M059J (cell line): ENCODE measurements at places on chromosomes 6 and 20. TPM values are rescaled to one million over a fixed set of nuclear protein-coding genes. Genes with fewer than 3 reads are reported as not detected.

Gene TPD52L1
- 74.4 and 92.1 TPM in 2 replicates for total RNA-seq

DNA sequence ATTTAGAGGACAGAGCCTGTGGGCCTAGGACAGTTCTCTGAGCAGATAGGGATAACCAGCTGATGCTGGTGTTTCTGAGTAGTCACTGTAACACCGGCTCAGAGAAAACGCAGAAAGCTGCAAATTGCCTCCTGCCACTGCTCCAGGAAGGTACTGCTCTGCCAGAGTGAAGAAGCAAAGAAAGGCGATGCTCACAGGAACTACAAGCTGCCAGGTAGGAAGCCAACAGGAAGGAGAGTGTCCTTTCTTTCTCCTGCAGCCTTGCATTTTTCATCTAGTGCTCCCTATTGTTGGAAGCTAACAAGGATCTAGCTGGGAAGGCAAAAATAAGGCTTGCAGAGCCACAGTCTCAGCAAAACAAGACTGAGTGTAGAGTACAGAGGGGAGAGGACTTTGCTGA, 70.7 kb upstream of the RAB32 start:
- DNase-seq: no peak

Gene SCRT2
- not detected in 2 replicates for total RNA-seq

DNA sequence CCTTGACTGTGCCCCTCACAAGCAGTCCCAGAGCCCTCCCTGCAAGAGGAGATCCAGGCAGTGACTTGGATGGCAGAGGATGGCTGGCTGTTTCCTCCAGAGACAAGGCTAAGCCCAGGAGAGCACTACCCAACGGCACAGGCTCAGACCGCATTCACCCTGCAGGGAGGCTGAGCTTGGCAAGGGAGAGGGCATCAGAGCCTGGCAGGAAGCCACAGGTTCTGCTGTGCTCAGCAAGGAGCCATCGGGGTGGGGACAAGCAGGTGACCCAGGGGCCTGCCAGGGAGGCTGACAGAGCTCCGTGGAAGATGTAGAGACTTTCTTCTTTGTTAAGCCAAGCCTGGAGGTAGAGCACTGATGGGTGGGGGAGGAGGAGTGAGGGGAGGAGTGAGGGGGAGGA, 159.2 kb upstream of the CST7 start:
- DNase-seq: no peak

Gene KIF6
- 0.49 and 2.7 TPM in 2 replicates for total RNA-seq

DNA sequence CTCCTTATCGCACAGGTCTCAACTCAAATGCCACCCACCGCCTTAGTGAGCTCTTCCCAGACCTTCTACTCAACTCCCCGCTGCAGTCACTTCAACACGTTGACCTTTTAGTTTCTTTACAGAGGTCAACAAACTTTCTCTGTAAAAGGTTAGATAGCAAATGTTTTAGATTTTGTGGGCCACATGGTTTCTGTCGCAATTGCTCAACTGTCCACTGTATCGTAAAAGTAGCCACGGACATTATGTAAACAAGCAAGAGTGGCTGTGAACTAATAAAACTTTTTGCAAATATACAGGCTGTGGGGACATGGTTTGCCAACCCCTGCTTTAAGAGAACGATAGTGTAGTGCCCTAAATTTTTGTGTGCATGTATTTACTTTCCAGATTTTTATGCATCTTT, 247.6 kb upstream of the TSHZ2 start:
- DNase-seq: peak; percentile 33

DNA sequence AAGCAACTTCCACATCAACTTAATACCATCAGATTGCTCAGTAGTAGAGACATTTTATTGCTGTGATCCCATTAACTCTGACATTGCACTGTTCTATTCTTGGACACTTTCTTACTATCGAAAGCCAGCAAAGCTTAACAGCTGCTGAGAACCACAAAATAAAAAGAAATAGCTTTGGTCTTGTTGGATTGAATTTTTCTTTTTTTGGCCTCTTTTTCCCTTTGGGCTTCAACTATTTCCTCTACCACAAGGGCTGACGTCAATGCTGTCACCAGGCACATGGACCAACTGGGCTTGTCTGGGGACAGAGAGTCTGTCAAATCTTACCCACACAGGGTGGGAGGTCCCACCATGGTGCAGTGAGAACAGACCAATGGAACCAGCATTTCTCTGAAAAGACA, 63.4 kb upstream of the ENPP5 start:
- DNase-seq: no peak

GRCh38 chr6:21935561-21936028, 342.0 kb downstream of the SOX4 start:
- peak; percentile 55 for DNase-seq

GRCh38 chr20:53652859-53653517, 59.3 kb upstream of the ZNF217 start:
- DNase-seq: no peak

Gene TGM6
- total RNA-seq: not detected in 2 replicates

GRCh38 chr6:102488729-102489128, 1095.2 kb downstream of the GRIK2 start:
- peak; percentile 31 for DNase-seq

GRCh38 chr6:105209950-105210706, 30.3 kb upstream of the POPDC3 start:
- DNase-seq: peak; percentile 89

Gene ENPP3
- total RNA-seq: 0.02 and 0.54 TPM in 2 replicates

Gene MYBL2
- total RNA-seq: 51.2 and 69.4 TPM in 2 replicates

- peak; percentile 93 for DNase-seq
Observed at GRCh38 chr20:40286975-40287531, 402.0 kb downstream of the MAFB start.

GRCh38 chr6:148146717-148147462, 195.7 kb upstream of the SASH1 start:
- peak; percentile 78 for DNase-seq

- peak; percentile 42 for DNase-seq
Observed at GRCh38 chr6:131172222-131172621, 37.0 kb downstream of the AKAP7 start.

DNA sequence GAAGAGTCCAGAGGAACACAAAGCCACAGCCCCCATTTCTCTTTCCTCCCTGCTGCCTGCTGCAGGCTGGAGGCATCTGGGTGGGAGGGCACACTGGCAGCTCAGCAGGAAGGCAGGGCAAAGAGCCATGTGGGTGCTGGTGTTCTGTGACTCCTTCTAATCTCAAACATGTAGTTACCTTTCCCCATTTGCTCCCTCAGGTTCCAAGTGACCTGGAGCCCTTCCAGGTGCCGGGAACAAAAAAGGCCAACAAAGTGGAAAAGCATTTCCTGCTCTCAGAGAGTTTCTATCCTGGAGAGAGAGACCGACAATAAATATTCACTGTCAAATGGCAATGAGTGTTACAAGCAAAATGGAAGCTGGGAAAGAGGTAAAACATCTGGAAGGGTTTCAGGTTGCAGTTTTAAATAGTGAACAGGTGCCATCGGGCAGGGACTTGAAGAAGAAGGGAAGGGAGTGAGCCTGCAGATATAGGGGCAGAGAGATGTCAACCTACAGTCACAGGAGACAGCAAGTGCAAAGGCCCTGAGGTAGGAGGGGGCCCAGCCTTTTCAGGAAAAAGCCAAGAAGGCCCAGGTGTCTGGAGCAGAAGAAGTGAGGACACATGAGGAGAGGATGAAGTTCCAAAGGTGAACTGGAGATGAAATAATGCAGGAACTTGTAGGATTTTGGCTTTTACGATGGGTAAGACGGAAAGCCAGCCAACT, 43.6 kb upstream of the IYD start:
- DNase-seq: peak; percentile 30

Gene LCA5
- total RNA-seq: 4.1 and 5.0 TPM in 2 replicates

- no peak for DNase-seq
Observed at GRCh38 chr6:163352011-163352685, 62.4 kb upstream of the QKI start.

DNA sequence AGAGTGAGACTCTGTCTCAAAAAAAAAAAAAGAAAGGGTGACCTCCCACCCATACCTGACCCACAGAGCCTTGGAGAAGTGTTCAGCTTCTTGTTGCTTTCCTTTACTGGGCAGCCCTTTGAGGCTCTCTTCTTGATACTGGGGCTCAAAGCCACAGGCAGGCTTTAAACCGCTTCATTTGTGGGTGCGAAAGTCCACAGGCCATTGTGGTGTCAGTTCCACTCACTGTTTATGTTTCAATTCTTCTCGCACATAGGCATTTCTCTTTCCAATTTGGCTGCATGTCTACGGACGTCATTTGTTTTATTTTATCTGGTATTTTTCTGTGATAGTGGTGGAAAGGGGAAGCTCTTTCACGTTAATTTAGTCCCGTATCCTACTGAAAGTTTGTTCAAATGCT, 34.6 kb downstream of the PPARD start:
- no peak for DNase-seq

DNA sequence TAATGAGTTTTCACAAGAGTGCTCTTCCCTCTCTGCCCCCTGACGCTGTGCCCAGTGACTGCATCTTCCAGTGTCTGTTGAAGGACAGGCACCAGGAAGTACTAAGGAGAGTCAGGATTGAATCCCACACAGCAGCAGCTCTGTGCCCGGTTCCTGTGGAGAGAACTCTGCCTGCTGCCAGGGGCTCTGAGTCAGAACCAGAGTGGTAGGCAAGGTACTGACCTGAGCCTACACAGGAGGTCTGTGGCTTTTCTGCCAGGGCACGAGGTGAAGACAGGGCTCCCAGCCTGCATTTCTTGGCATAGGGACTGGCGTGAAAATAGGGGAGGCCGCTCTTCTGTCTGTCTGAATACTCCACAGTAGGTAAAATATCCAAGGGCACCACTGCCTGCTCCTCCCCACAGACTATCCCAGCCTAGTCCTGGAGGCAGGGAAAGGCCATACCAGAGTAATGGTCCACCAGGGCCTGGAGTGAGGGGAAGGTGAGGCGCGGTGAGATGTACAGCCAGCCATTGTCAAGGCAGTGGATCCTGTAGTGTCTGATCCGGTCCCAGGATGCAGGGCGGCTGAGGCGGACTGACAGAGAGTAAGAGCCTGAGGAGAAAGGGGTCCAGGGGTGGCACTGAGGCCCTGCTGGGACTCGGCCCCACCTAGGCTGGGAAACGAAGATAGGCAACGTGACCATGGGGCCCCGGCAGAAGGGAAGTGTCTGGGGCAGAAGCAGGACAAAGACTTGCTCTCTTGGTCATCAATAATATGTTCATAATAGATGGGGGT, 9.4 kb downstream of the RAB5IF start:
- peak; percentile 89 for DNase-seq

Gene SALL4
- 1.6 and 2.4 TPM in 2 replicates for total RNA-seq

DNA sequence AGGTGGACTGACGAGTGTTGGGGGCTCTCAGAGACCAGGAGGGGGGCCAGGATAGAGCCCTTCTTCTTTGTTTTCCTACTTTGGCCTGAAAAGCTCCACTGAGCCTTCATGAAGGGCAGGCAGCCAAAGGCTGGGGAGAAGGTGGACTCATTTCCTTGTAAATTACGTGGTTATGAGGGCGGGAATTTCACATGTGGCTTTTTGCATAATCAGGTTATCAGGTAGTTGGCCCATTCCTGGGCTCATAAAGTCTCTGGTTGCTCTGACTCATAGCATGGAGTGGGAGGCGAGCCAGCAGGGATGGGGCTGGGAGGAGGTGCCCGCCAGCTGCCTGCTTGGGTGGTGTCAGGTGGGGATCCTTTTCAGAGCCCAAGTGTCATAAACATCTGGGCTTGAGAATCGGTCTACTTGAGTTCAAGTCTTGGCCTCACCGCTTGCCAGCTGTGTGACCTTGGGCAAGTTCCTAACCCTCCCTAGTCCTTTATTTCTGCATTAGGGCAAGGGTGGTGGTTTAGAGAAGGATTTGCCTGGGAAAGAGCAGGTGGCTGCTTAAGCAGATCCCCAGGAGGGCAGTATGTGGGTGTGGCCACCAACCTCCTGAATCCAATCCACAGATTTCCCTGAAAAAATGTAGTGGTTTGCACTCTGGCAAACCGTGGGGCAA, 26.5 kb upstream of the RNF24 start:
- peak; percentile 100 for DNase-seq

GRCh38 chr6:74578339-74578738, 627.5 kb downstream of the COL12A1 start:
- DNase-seq: peak; percentile 85

DNA sequence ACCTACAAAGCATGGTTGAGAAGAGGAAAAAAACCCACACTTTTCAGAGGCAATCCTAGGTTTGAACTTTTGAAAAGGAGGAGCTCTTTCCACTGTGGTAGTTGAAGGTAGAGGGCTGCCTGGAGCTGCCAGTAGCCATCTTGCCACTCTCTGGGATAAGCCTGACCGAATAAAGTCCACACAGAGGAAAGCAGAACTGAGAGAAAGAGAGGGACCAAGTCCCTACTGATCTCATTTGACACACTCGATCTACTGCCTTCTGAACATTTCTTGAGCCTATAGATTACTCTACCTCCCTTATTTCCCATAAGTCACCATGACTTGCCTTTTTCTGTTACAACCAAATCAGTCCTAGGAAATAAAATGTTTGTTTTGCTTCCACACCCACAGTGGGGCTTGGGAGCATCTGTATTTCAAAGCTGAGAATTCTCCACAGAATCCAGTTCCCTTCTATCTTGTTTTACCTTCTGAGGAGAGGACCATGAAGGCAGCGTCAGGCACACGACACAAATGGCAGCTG, 147.0 kb upstream of the PTPRK start:
- DNase-seq: no peak

Gene PABPC1L
- total RNA-seq: 1.8 and 6.1 TPM in 2 replicates

- DNase-seq: no peak
Observed at GRCh38 chr6:35008858-35009257, 119.8 kb downstream of the ANKS1A start.

DNA sequence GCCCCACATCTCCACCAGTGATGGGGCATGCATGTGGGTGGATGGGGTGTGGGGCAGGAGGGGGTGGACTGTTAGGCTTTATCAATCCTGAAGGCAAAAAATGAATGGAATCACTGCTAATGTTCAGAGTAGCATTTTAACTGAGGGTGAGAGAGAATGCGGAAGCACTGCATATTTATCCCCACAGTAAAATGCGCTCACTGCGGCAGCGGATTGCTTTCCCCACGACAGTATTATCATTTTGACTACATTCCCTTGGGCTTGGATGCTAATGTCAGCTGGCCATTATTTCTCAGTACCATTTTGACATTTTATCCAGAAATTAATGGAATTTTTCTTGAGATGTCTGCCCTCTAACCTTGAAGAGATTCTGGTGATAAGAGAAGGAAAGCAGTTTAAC, 13.4 kb downstream of the ALDH8A1 start:
- DNase-seq: no peak

Gene CRISP1
- total RNA-seq: not detected in 2 replicates

DNA sequence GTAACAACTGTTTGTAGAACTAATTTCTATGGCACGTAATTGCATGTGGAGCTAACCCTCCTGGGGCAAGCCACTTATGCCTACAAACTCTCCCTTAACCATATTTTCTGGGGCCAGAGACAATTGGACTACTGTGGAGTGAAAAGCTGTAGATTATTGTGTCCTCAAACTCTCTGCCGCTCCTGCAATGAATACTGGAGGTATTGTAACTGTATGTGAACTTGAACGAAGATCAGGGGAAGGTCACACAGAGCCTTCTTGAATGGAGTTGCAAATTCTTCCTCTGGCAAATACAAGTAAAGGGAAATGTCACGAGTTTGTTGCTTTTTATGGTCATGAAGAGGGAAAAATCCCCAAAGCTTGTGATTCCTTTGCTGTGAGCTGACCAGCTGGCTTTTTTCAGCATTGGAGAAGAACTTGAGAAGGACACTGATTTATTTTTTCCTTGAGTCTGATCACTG, 18.2 kb downstream of the AKAP12 start:
- no peak for DNase-seq

- no peak for DNase-seq
Observed at GRCh38 chr6:1784422-1784884, 174.7 kb downstream of the FOXC1 start.
